Mammary epithelial cell (primary cell): ENCODE measurements at places on chromosomes 5 and 9.
A peak's percentile ranks its signal among the peaks of the same experiment; 100 is the strongest.

GRCh38 chr5:169606279-169606678, 22.7 kb downstream of the SPDL1 start:
- DNase-seq, result no peak

- DNase-seq, result peak; percentile 50
These were observed 2.2 kb downstream of the PLCXD3 start for GRCh38 chr5:41508186-41508585.

DNA sequence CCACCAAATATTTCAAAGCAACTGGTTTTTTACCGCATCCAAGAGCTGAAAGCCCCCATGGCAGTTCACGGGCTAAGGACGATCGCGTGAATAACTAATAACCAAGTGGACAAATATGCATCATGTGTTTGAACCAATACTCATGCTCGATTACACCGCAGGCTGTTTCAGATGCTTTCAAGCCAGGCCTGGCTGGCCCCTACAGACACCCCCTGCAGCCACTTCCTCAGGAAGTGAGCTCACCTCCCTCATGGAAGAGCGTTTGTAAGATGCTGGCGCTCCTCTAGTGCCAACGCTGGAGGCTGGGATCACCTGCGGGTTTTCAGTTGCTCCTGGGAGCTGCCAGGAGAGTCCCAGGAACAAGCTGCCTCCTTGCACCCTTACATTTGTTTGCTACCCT, 53.9 kb upstream of the PTCH1 start:
- no peak for DNase-seq

DNA sequence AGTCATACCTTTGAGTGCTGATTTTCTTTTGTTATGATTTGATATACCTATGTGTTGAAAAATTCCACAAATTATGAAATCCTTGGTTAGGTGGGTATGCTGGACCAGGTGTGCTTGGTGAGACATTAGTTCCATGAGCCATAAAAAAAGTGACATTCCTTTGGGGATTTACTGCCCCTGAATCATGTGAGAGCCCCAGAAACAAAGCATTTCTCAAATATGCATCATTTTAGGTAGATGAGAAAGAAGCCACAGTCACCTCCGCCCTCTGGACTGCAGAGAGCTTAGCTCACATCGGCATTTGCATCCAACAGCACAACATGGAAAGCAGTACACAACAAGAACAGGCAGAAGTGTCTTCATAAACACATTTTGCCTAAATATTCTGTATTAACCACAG, 55.3 kb downstream of the DAP start:
- peak; percentile 76 for DNase-seq

- no peak for DNase-seq
These were observed 33.4 kb downstream of the ARHGAP26 start for GRCh38 chr5:142803428-142804125.

DNA sequence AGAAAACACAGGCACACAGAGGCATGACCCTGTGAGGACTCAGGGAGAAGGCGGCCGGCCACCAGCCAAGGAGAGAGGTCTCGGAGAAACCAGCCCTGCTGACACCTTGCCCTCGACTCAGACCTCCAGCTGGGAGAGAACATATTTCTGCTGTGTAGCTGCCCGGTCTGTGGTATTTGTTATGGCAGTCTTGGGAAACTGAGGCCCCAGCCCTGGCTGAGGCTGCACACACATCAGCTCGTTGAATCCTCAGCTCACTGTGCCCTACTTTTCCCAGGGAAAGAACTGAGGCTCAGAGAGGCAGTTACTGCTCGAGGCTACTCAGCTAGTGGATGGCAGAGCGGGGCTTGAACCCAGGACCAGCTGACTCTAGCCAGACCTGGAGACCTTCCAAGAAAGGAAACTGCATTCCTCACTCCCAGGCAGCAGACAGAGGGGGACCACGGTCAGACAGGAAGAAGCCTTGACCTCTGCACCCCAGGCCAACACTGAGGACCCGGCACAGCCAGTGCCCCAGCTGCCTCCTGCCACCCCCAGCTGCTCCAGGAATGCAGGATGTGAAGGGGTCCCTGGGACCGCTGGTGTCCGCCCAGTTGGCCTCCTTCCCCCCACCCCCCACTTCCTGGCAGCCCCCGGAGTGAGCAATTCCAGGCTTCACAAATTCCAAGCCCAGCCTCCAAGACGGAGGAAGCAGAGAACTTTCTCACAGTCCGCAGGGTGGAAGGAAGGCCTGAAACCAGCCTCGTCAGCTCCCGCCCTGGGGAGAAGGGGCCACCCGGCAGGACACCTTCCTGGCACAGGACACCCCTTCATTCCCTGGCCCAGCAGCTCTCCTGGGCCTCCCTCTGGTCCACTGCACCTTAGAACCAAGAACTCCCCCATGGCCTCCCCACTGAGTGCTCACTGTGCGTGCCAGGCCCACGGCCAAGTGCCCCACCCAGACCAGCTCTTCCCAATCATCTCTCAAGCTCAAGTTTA, 69.9 kb downstream of the LRSAM1 start:
- DNase-seq, result no peak

- DNase-seq, result no peak
These were observed 47.4 kb upstream of the GLDC start for GRCh38 chr9:6692881-6693361.

GRCh38 chr5:178396796-178397720, 164.5 kb upstream of the PHYKPL start:
- no peak for DNase-seq

DNA sequence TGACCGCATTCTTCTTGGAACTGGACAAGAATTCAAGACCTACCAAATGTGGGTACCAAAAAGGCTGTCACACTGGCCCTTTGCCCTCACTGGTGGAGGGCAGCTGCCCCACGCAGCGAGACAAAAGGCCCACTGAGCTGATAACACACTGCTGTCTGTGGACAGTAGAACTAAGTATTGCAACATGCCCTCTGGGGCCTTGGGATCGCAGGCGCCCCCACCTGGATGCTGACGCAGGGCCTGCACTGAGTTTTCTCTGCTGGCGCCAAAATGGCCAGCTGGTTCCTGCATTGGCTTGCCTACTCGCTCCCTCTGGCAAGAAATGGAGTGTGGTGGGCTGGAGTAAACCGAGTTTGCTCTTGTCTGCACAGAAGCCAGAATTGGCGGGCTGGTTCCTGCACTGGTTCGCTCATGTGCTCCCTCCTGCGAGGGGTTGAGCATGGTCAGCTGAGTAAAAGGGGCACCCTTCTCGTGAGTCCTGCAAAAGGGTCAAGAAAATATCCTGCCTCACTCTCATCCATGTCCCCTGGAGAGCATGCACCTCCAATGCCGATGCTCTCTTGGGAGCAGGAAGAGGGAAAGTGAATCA, 55.7 kb downstream of the NXNL2 start:
- no peak for DNase-seq

DNA sequence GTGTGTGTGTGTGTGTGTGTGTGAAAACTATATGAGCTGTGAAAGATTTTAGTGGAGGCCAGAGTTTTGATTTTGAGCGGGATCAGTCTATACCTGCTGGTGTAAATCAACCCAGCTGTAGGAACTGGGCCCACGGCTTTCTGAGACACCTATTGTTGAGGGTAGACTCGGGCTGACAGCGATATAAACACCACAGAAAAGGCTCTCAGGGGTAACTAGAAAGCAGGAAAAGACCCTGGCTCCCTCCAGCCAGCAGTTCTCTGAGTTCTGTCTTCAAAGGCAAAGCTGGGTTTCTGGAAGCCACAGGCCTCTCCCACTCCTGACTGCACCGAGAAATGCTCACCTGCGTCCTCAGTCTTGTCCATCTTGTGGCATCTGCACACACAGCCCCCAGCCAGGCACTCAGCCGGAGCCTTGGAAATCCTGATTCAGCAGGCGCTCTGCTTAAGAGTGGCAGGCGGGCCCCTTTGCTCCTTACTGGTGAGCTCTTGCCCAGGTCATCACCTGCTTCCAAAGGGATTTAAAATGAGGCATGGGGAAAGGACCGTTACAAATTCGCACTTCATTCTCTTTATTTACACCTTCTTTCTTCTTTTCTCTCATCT, 223.3 kb downstream of the NDUFS4 start:
- no peak for DNase-seq

DNA sequence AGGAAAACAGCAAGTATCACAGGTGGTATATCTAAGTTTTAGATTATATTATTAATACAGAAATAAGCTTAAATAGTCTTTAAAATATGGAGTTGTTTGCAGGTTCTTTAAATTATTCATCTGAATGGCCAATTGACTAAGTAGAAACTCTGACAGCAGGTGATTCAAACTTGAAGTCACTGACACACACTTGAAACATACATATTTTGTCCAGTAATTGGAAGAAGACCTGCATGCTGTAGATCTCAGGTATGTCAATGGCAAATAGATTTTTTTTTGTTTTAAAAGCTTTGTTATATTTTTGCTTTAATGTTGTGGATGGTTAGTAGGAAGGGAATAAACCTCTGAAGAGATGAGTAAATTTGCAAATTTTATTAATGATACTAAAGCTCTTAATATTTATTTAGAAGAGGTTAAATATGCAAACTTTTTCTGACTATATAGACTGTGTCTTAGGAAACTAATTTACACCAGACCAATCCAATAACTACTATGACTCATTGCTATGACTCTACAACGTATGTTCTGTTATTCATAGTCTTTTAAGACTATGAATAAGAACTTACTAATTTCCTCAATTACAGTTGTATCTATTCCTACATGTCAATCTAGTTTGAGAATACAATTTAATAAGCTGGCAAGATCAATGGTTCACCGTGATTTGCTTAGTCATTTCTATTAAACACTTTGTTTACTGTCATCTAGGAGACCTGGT, 53.9 kb upstream of the RORB start:
- DNase-seq, result peak; percentile 74

DNA sequence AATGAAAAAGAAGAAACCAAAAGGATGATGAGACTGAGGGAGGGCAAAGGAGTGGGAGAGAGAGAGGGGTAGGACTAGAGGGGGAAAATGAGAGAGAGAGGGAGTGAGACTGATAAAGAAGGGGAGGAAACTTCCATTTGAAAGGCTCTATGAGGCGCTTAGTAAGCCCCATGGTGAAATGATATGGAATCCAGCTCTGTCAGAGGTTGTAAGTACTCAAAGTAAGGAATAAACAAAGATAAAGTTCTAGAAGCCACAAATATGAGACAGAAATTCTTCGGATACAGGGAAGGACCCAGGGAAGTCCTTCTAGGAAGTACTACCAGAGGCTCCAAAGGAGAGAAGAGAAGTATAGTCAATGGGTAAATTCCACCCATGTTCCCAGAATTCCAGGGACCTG, 21.7 kb upstream of the VLDLR start:
- no peak for DNase-seq

DNA sequence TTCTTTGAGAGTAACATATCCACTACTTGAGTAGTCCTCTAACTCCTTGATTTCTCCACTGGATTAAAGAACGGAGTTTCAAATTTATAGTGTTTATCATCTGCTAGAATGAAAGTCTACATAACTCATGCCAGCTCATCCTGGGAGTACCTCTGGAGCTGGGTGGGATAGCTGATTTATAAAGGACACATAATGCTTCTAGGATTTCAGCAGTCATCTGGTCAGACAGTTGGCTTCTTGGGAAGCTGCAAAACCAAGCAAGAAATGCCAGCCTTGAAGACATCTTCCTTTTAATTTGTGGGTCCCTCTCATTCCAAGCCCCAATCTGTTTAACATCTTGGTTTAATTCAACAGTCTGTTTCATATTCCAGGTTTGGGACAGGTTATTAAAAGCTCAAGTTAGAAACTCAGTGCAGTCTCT, 3.2 kb downstream of the GALNT10 start:
- DNase-seq, result no peak

DNA sequence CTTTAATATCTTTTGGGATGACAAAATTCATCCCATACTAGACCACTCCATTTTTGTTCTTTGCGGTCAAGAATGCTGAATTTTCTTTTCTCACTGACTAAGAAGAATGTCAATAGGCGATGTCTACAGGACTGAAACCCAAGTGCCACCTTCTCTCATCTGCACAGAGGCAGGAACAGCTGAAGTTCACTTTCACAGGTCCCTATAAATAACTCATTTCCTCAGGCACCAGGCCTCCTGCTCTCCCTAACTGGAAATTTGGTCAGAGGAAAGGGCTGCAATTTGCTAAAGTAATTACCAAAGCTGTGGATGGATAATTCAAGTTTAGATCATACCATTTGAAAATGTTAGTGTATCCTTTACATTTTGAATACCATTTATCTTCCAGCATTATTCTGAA, 142.9 kb downstream of the DIRAS2 start:
- DNase-seq, result no peak

DNA sequence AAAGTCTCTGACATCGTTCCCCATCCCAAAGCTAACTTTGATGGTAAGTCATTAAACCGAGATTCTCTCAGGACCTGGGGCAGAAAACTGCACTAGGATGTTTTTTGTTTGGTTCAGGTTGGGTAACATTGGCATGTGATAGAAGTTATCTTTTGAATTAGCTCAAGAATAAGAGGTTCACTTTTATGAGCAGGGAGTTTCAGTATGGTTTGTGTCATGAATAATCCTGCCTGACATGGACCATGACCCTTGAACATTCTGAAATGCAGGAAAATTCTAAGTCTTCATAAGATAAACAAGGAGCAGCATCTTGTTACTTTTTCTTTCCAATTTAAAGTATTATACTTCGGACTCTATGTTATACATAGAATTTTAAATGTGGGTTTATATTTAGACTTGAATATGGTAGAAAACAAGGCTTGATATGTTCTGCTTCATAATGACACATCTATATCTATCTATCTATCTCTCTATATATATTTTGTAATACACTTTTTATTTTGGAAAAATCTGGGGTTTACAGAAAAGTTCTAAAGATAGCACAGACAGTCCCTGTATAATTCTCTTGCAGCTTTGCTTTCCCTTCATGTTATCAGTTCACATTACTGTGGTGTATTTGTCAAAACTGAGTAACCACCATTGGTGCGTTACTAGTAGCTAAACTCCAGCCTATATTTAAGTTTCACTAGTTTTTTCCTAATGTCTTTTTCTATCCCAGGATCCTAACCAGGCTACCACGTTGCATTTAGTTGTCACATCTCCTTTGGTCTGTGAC, 102.7 kb upstream of the TAF11L2 start:
- DNase-seq, result no peak

DNA sequence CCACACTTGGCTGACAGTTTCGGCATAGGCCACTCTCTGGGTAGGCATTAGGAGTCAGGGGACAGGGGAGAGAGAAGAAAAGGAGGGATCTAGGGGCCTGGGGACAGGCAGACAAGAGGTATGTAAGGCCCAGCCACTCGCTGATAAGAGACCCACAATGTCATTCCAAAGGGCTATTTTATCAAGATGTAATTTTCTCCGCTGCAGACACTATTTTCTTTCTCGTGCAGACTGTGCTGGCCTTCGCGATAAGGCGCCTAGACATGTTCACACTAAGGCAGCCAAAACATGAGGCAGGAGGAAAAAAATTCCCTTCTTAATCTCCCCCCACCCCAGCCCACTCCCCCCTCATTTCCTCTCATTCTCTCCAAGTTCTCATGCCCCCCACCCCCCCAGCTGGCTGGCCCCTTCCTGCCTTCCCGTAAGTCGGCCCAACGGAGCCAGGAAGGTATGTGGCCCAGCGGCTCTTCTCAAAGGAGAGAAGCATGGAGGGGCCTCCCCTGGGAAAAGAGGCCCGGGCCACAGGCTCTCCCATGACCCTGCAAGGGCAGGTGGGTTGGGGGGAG, 44.9 kb upstream of the SYNPO start:
- no peak for DNase-seq
